ENCODE measurements at places on chromosomes 2 and 18.

DNA sequence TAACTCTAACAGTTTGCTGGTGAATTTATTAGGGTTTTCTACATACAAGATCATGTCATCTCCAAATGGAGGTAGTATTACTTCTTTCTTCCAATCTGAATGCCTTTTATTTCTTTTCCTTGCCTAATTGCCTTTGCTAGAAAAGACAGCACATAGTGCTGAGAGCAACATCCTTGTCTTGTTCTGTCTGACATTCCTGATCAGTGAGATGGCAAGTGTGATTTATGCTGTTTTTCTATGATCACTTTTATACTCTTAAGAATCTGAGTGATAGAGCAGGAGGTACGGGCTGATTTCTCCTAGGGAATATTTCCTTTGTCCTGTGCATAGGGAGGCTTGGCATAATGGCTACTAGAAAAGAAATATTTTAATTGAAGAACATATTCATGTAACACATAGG is 17.3 kb downstream of the LYPD6B start:
- DNase-seq, result no peak

DNA sequence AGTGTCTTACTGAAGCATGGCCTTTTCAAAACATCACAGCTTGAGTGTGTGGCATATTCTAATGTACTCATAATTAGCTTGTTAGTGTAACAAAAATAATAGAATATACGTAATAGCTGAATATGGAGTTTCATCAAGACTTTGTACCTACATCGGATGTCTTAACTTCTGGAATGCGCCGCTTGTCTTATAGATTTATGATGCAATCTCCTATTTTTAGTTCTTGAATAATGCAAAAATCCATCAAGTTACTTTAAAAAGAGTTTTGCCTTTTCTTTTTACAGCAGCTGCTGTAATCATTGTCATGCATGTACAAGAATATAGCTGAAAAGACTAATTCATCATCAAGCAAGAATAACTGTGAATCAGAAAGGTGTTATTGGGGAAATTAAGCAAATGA is 140.7 kb upstream of the SCN7A start:
- no peak for DNase-seq

DNA sequence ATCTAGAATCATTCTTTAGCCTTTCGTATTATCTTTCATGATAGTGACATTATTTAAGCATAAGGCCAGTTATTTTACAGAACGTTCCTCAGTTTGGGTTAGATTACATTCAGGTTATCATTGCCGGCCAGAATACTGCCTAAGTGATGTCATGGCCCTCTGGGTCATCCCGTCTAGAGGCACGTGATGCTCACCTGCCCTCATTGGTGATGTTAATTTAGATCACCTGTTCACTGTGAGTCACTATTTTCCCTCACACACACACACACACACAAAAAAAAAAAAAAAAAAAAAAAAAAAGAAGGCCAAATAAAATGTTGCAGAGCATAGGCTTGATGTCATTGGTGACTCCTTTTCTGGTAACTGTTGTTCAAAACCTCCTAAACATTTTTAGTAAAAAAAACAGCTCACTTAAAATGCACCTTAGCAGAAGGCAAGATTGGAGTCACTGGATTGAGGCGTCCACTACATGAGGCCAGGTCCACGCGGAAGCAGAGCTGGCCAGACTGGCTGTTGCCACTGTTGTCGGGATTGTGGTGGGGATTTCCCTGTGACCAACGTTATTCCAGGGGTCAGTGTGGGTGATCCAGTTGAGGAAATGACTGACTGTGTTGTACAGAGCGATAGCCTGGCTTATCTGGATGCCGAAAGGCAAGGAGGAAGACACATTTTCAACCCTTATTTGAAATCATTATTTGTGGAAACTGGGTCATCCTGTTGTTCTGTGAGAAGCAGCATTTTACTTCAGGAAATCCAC is 52.1 kb upstream of the CNGA3 start:
- DNase-seq, result no peak

GRCh38 chr2:148978706-148979105 is 59.8 kb upstream of the LYPD6B start:
- DNase-seq, result no peak

- DNase-seq, result peak; percentile 72
These were observed 46.1 kb upstream of the UBE2F start for GRCh38 chr2:237920673-237921072.

- DNase-seq, result no peak
These were observed 162.0 kb upstream of the ZFP36L2 start for GRCh38 chr2:43388371-43388770.

DNA sequence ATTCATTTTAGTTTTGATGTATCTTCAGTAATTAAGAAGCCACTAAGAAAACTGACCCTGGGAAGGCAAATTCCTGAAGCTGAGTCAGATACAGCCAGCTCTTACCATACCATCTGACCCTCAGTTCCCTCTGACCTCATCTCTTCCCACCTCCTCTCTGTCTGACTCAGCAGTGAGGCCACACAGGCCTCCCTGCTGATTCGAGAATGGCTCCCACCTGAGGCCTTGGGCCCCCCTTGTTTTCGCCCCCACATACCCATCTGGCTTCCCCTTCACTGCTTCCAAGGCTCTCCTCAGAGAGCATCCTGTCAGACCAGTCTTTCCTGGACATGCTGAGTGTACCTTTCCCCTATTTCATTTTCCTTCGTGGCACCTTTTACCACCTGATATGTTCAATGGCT is 71.0 kb upstream of the CYP1B1 start:
- peak; percentile 97 for DNase-seq

DNA sequence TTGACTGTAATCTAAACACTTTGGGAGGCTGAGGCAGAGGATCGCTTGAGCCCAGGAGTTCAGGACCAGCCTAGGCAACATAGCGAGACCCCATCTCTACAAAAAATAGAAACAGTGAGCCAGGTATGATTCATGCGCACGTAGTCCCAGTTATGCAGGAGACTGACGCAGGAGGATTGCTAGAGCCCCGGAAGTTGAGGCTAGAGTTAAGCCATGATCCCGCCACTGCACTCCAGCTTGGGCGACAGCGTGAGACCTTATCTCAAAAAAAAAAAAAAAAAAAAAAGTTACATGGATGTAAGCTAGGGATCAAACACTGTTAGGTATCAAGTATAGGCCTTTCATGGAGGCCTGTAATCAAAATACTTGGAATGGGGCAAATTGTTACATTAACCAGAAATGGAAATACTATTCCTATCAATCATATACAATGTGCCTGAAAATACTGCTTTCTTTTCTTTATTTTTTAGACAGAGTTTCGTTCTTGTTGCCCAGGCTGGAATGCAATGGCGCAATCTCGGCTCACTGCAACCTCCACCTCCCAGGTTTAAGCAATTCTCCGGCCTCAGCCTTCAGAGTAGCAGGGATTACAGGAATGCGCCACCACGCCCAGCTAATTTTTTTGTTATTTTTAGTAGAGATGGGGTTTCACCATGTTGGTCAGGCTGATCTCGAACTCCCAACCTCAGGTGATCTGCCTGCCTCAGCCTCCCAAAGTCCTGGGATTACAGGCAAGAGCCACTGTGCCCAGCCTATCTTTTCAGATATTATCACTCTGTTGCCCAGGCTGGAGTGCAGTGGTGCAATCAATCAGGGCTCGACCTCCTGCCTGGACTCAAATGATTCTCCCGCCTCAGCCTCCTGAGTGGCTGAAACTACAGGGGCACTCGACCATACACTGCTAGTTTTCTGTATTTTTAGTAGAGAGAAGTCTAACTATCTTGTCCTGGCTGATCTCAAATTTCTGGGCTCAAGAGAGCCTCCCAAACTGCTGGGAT is 27.2 kb downstream of the XPO1 start:
- no peak for DNase-seq

DNA sequence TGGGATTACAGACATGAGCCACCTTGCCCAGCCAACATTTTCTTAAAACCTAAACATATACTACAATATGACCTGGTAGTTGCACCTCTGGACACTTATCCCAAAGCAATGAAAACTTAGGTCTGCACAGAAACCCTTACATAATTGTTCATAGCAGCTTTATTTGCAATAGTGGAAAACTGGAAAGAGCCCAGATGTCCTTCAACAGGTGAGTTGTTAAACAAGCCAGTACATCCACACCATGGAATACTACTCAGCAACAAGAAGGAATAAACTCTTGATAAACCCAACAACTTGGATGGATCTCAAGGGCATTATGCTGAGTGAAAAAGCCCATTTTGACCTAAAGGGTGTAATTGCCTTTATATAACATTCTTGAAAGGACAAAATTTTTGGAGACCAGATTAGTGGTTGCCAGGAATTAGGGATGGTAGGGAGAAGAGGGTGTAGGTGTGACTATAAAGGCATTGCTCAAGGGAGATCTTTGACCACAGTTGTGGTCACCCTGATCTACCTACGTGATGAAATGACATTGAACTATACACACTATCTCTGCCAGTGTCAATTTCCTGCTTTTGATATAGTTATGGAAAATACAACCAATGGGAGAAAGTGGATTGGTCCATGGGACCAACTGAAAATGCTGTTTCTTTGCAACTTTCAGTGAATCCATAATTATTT is 11.9 kb upstream of the AMMECR1L start:
- no peak for DNase-seq

DNA sequence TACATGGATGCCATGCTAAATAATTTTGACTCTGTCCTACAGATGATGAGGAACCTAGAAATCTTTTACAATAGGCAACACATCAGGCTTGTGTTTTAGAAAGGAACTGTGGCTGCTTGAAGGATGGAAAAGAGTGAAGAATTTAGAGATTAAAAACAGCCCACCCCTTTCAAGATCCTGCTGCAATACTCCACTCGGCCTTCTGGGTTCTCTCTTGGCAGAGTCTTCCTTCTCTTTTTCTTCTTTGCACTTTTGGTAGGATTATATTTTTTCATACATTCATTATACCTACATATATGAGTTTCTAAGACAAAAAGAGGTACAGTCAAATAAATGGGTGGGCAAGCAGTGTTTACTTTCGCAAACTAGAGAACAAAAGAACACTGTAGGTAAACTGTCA is 474.3 kb downstream of the ERBB4 start:
- no peak for DNase-seq

GRCh38 chr18:79989195-79989497 is 783 bp upstream of the TXNL4A start:
- DNase-seq, result no peak

- DNase-seq, result no peak
These were observed 118.7 kb downstream of the HAUS1 start for GRCh38 chr18:46222710-46223360.

GRCh38 chr2:11899264-11899818 is 152.9 kb downstream of the LPIN1 start:
- DNase-seq, result peak; percentile 45

DNA sequence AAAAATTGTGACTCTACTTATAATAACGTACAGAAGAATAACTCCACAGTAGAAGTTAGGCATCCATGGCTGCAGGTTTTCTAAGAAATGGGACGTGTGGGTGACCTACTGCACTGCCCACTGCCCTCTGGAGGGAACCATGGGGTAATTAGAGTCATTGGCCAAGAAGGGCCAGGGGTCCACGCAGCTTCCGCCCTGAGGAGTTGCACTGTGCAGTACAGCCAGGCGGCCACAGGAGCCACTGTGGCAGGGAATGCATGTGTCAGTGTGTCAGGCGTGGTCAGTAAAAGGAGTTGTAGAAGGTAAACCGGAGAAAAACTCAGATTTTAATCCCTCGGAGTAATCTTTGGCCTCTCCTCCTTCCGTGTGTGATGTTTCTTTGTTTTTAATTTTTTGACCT is 24.8 kb downstream of the NCK2 start:
- DNase-seq, result no peak

GRCh38 chr18:76467371-76468190 is 27.5 kb downstream of the ZNF516 start:
- no peak for DNase-seq

DNA sequence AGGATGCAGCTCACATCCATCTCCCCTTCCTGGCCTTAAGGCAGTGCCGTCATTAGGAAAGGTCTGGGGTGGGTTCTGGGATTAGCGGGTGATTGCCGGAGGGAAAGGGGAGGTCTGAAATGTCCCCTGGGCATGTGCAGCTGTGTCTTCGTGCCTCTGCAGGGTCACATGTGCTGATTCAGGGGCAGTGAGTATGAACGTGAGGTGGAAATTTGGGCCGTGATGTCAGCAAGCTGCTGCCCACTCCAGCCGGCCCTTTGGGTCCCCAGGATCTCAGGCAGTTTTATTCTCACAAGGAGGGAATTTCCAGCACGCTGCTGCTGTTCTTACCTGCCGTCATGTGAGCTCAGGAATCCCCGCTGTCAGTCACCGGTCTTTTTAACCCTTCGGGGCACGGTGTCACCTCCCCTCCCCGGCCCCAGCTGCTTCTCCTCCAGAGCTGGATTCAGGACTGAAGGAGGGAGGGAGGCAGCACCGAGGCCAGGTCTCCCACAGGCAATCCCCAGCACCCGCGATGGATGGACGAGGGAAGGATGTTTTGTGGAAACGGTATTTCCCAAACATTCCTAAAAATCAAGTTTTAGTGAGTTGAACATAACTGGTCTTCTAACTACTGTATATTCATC is 23.5 kb downstream of the GPR35 start:
- no peak for DNase-seq

DNA sequence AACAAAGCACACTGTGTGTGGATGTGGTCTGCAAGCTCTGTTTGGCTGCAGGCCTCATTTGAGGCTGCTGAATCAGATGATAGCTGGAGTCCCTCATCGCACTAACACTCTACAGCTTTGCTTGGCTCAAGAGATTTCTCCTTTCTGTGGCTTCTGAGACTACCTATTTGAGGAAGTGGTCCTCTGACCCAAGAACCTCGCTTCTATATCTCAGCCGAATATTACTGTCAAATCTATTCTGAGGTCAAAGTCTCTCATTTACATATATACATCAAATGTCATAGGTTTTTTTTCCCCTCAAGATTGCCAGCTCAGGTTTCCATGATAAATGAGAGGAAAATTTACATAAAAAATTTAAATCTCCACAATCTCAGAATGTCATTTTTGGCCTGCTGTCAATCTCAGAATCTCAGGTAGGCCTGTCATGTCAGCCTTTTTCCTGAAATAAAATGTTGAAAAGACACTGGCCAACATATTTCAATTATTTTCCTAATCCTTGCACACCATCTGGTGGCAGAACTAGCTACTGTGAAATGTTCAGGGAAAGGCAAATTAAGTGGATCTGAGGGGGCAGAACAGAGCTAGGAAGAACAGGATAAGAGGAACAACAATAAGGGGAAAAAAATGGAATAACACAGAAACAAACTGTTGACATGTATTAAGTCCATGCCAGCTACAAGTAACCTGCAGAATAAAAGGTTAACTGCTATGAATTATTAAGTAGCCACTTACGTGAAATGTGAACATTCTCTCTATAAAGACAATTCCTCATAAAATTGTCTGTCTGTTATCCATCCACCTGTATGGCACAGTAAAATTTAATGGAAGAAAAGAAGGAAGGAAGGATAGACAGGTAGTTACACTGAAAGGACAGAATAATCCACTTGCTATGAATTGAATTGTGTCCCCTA is 39.3 kb downstream of the AP1S3 start:
- DNase-seq, result no peak

GRCh38 chr18:79427368-79428225 is 31.9 kb downstream of the NFATC1 start:
- DNase-seq, result no peak

- DNase-seq, result no peak
These were observed 834 bp downstream of the PDCL3 start for GRCh38 chr2:100563407-100564247.

GRCh38 chr2:178108176-178108575 is 4.1 kb upstream of the RBM45 start:
- no peak for DNase-seq

GRCh38 chr2:145751629-145752028 is 1231.7 kb upstream of the ZEB2 start:
- no peak for DNase-seq
